ENCODE measurements at places on chromosomes 2 and 18. TPM values are rescaled to one million over a fixed set of nuclear protein-coding genes. Genes with fewer than 3 reads are reported as not detected.

SKA1 gene
- total RNA-seq: 23.9 TPM

MAPRE2 gene
- total RNA-seq: 14.8 TPM

DNAJC5G gene
- total RNA-seq: not detected

FAM228A gene
- total RNA-seq: not detected

HOXD1 gene
- 9.3 TPM for total RNA-seq

PROKR1 gene
- 0.14 TPM for total RNA-seq

ZNF385B gene
- total RNA-seq: 0.69 TPM

THUMPD2 gene
- total RNA-seq: 6.7 TPM

CNGA3 gene
- total RNA-seq: not detected

Data from epithelial cell of proximal tubule (primary cell).